ENCODE measurements at places on chromosomes 11 and 22. TPM values are rescaled to one million over a fixed set of nuclear protein-coding genes. Genes with fewer than 3 reads are reported as not detected.

- no peak overlapping the region for H3K4me3 ChIP-seq
- peaks cover 82% of the 10 kb centered on the region for H3K4me1 ChIP-seq
- H3K36me3 ChIP-seq = no peaks in the 10 kb centered on the region
- no peak for DNase-seq
Observed at GRCh38 chr11:117868815-117869561, 7.5 kb downstream of the FXYD6 start.

Gene PSMA1
- 128 TPM for total RNA-seq

Gene MYOD1
- total RNA-seq = not detected

- H3K27me3 ChIP-seq = no peaks in the 10 kb centered on the region
- peaks cover 6% of the 10 kb centered on the region for H3K36me3 ChIP-seq
- DNase-seq = no peak
- no peak overlapping the region for H3K4me3 ChIP-seq
- peaks cover 38% of the 10 kb centered on the region for H3K4me1 ChIP-seq
Observed at GRCh38 chr11:61542705-61543104, 34.2 kb downstream of the LRRC10B start.

DNA sequence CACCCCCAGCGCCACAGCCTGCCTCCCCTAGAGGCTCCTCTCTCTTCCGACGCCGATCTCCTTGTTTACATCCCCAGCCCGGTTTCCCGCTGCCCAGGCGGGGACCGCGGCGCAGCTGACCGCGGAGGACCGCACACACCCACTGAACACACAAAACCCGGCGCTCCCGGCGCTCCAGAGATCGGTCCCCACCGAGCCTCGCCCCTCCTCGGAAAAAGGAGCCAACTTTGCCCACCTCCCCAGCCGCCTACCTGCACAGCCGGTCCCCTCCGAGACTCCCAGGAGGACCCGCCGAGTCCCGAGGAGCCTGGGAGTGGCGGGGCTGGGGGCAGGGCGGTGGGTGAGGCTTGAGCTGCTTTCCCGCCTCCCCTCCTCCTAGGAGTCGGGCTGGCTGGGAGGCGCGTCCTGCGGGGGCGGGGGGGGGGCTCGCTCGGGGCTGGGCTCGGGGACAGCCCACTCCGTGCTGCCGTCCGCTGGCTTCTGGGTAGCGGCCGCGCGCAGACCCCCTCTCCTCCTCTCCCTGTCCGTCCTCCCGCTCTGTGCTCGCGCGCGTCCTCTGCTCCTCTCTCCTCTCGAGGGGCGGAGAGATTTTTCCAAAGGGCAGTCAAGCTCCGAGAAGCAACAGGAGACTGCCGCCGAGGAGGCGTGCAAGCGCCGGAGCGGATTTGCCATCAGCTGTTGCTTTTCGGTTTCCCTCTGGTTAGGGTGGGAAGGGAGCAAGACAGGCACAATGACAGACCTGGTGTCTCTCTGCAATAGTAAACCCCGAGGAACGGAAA, at the start of gene FXYD6:
Gene FXYD6, minus strand, starts transcription at position 318 of the 779 bp plus-strand sequence. CDS start 33,882 bp downstream, outside the sequence.
- H3K4me3 ChIP-seq = peak within 1 kb of the TSS; percentile 87
- H3K27me3 ChIP-seq = peaks cover 53% of the 10 kb centered on the region
- no peaks in the 10 kb centered on the region for H3K36me3 ChIP-seq

GRCh38 chr11:61697078-61697502, 16.9 kb downstream of the DAGLA start:
- no peak for DNase-seq
- no peak overlapping the region for H3K4me3 ChIP-seq
- no peaks in the 10 kb centered on the region for H3K36me3 ChIP-seq
- peaks cover 84% of the 10 kb centered on the region for H3K4me1 ChIP-seq

GRCh38 chr11:71451596-71452198, 1.3 kb upstream of the NADSYN1 start:
- H3K4me3 ChIP-seq = peak overlapping the region; percentile 97
- peak overlapping the region; percentile 85 for H3K27ac ChIP-seq
- H3K4me1 ChIP-seq = peaks cover 58% of the 10 kb centered on the region
- no peaks in the 10 kb centered on the region for H3K27me3 ChIP-seq
- DNase-seq = no peak

Gene NOX4
- 3.5 TPM for total RNA-seq

DNA sequence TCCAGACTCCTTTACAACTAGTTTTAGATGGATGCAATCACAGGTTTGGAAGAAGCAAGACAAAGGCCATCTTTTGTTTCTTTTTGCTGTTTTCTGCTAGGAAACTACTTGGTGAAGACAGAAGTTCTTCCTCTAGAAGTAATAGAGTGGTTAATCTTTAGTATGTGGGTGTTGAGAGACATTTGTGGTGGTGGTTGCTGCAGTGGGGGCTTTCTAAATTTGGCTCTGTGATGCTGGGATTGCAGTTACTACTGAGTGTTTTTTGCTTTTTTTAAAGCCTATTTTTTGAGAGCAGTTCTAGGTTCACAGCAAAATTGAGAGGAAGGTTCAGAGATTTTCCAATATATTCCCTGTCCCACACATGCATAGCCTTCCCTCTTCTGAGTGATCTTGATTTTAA, 120.0 kb downstream of the AASDHPPT start:
- H3K4me3 ChIP-seq = no peak overlapping the region
- H3K36me3 ChIP-seq = no peaks in the 10 kb centered on the region
- H3K27ac ChIP-seq = no peak overlapping the region
- no peaks in the 10 kb centered on the region for H3K4me1 ChIP-seq
- H3K27me3 ChIP-seq = no peaks in the 10 kb centered on the region

DNA sequence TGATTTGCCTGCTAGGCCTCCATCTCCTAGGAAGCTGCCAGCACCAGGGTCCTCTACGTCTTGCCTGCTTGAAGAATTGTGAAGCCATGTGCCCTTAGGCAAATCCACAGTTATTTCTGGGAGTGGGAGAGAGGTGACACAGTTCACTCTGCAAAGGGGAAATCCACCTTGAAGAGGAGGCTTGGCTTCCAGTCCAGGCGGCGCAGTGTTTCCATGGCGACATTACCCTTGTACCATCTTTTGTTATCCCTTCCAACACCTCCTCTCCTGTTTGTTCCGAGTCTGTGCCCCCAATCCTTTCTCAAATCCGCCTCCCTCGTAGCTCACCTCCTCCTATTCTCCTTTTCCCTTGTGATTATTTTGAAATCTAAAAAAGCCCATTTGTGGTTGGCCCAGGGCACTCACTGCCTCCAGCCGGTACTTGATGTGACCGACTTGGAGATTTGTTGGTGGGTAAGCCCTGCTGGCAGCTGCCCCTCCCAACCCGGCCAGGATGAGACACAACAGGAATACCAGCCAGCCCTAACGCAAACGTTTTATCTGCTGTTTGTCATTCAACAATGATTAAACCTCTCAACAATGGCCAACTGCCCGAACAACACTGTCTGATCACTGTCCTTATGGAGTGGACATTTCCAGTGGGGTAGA, 18.4 kb downstream of the SYT13 start:
- no peak overlapping the region for H3K4me3 ChIP-seq
- H3K36me3 ChIP-seq = no peaks in the 10 kb centered on the region
- DNase-seq = no peak
- peaks cover 10% of the 10 kb centered on the region for H3K4me1 ChIP-seq
- no peak overlapping the region for H3K27ac ChIP-seq
- peaks cover 83% of the 10 kb centered on the region for H3K27me3 ChIP-seq

GRCh38 chr11:77397631-77398030, 76.3 kb downstream of the PAK1 start:
- H3K4me1 ChIP-seq = peaks cover 5% of the 10 kb centered on the region
- H3K36me3 ChIP-seq = no peaks in the 10 kb centered on the region
- no peak overlapping the region for H3K4me3 ChIP-seq
- H3K27ac ChIP-seq = no peak overlapping the region
- DNase-seq = no peak

Gene CCDC81
- 0.71 TPM for total RNA-seq
